ENCODE measurements at places on chromosomes 13 and 19. TPM values are rescaled to one million over a fixed set of nuclear protein-coding genes. Genes with fewer than 3 reads are reported as not detected.

The KIR2DL4 gene
- total RNA-seq: not detected

The APC2 gene
- total RNA-seq: 1.0 TPM

The ZNF773 gene
- total RNA-seq: 9.9 TPM

The NXNL1 gene
- total RNA-seq: not detected

The SOX1 gene
- not detected for total RNA-seq

The GZMM gene
- not detected for total RNA-seq

The PSG3 gene
- total RNA-seq: not detected

The ZNF253 gene
- 7.3 TPM for total RNA-seq

The PROZ gene
- not detected for total RNA-seq

The ZNF792 gene
- 7.8 TPM for total RNA-seq

The TMPRSS9 gene
- total RNA-seq: under 0.01 TPM

The NLRP7 gene
- total RNA-seq: not detected

The P2RY11 gene
- 1.6 TPM for total RNA-seq

The FBL gene
- 386 TPM for total RNA-seq

The F10 gene
- total RNA-seq: 33.9 TPM

The ACER1 gene
- total RNA-seq: 0.52 TPM

The ZNF497 gene
- 2.1 TPM for total RNA-seq

The SULT2B1 gene
- not detected for total RNA-seq

The ANKLE1 gene
- 0.52 TPM for total RNA-seq

The ADGRE1 gene
- total RNA-seq: 1.6 TPM

The ZNF121 gene
- total RNA-seq: 26.6 TPM

The ICAM4 gene
- 2.6 TPM for total RNA-seq

Data from skeletal muscle tissue (tissue), 5 donors.